ENCODE measurements at places on chromosomes 1 and 21.
A peak's percentile ranks its signal among the peaks of the same experiment; 100 is the strongest.

GRCh38 chr1:153025797-153026196 is 5.2 kb upstream of the SPRR1B start:
- DNase-seq: no peak

DNA sequence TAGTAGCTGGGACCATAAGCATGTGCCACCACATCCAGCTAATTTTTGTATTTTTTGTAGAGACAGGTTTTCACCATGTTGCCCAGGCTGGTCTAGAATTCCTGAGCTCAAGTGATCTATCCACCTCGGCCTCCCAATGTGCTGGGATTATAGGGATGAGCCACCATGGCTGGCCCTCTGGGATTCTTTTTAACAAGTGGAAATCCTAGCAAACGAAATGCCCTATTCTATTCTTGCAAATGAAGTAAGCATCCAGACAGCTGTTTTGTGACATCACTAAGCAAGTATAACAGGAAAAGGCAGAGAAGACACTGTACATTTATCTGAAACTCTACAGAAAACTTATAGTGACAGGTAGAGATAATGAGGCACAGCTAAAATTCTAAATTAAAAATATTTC is 86.4 kb downstream of the DDAH1 start:
- no peak for DNase-seq

- DNase-seq: peak; percentile 28
Observed at GRCh38 chr1:79497193-79497773, 490.8 kb upstream of the ADGRL4 start.

DNA sequence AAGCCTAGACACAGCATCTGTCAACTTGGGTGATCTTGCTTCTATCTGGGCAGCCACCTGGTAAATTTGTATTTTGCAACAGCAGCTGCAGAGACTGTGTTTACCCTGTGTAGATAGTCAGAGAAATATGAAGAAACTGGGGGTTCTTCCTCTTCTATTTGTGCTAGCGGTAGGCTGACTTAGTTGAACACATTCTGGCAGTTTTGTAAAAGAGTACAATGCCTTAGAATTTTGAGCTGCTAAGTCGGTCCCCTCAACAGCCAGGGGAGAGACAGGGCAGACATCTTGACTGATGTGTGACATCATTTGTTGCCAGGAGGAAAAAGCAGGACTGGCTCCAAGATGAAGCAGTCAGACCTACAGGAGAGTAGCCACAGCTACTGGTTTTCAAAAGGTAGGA is 53.7 kb downstream of the KCNJ6 start:
- peak; percentile 69 for DNase-seq

- DNase-seq: peak; percentile 11
Observed at GRCh38 chr1:59384443-59384842, 87.5 kb downstream of the FGGY start.

DNA sequence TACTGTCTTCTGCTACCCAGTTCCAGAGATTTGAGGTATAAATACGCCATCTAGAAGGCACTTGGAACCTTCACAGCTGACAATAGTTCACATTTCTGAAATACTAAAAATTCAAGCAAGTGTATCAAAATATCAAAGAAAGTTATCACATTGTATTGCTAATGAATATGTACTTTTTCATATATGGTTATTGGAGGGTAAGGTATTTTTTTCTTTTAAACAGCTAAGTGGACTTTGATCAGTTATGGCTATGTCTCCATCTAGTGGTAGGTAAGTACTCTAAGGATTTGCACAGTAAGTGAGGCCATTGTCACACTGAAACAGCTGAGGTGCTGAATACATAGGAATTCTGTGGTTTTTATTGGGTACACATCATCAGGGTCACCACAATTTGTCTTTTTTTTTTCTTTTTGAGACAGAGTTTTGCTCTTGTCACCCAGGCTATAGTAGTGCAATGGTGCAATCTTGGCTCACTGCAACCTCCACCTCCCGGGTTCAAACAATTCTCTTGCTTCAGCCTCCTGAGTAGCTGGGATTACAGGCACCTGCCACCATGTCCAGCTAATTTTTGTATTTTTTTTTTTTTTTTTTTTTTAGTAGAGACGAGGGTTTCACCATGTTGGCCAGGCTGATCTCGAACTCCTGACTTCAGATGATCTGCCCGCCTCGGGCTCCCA is 49.1 kb upstream of the CR2 start:
- DNase-seq: peak; percentile 79

GRCh38 chr1:162605225-162605927 is 26.9 kb upstream of the DDR2 start:
- peak; percentile 97 for DNase-seq

- no peak for DNase-seq
Observed at GRCh38 chr1:178534137-178534868, 21.4 kb downstream of the TEX35 start.

- DNase-seq: no peak
Observed at GRCh38 chr1:6500544-6501278, 9.2 kb upstream of the PLEKHG5 start.

- no peak for DNase-seq
Observed at GRCh38 chr1:219434285-219434922, 178.5 kb downstream of the ZC3H11B start.

DNA sequence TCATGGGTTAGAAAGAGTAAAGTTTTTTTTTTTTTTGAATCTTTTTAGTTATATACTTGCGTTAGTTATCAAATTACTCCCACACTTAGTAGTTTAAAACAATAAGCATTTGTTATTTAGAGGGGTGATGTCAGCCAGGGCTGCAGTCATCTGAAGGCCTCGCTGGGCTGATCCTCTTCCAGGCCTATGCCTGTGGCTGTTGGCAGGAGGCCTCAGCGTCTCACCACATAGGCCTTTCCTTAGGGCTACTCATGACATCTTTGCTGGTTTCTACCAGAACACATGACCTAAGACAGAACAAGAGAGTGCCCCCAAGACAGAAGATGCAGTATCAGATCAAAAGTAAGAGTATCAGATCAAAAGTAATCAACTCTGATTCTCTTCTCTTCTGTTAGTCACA is 167.4 kb downstream of the HHAT start:
- DNase-seq: peak; percentile 40

All from iris pigment epithelial cell (primary cell).